ENCODE measurements at places on chromosomes 4 and X.
A peak's percentile ranks its signal among the peaks of the same experiment; 100 is the strongest.

GRCh38 chr4:36241771-36242170, 2.5 kb downstream of the ARAP2 start:
- DNase-seq, result no peak

DNA sequence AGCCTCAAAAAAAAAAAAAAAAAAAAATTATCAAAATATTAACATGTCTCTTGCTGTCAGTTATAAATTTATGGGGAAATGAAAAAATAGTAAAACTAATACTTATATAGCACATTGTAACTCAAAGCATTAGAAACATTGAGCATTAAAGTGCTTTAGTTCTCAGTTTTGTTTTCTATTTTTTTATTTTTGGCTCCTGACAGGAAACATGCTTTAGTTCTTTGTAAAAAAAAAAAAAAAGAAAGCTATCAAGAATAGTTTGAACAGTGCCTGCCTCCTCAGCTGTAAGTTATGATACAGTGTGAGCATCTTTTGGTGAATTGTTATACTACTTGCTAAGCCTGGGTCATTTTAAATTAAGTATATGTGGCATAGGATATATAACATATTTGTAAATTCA, 5.1 kb upstream of the CENPC start:
- no peak for DNase-seq

DNA sequence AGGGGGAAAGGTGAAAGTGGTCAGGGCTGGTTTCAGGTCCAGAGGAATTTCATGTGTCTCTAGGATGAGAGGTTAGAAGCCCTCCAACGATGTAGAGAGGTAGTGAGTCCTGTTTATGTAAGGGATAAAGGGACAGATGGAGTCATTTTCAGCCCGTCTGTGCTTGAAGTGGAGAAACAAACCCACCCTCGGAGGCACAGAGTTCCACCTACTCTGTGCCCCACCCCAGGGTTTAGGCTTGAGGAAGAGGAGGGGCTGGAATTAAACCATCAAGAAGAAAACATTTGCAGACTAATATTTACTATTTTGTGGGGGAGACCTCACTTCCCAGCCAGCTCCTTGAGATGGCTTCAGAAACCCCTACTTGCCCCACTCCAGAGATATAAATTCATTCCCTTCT, 868 bp upstream of the GNL3L start:
- no peak for DNase-seq

DNA sequence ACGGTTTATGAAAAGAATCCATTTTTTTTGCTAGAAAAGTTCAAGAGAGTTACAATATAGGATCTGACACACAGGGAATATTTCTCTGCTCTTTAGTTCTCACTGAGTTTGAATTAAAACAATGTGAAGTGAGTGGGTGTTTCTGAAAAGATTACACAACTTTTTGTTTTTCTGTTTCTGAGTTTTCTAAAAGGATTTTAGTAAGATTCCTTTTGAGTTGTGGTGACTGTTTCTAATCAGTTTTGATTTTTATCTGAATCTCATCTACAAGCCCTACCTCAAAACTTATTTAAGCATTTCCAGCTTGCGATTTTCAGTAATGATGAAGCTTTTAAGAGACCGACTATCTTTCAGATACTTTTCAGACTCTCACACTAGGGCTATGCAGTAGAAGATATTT, 141.7 kb downstream of the GPAT3 start:
- DNase-seq, result no peak

GRCh38 chr4:68145261-68145660, 15.6 kb upstream of the TMPRSS11F start:
- DNase-seq, result no peak

DNA sequence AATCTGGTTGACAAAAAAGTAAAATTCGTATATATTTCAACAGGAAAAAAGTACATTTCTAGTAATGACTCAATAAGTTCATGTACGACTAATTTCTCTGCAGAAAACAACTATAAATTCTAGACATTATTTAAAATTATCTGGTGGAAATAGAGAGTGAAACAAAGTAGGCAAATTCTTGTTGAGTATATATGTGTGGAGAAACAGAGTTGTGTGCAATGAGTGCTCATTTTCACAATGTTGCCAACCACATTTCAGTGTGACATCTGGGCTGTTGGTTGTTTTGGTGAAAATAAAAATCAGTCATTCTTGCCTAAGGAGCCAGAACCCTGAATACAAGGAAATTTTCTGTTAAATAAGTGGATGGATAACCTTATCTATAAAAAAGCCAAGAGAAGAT, 372.0 kb upstream of the NDST4 start:
- no peak for DNase-seq

DNA sequence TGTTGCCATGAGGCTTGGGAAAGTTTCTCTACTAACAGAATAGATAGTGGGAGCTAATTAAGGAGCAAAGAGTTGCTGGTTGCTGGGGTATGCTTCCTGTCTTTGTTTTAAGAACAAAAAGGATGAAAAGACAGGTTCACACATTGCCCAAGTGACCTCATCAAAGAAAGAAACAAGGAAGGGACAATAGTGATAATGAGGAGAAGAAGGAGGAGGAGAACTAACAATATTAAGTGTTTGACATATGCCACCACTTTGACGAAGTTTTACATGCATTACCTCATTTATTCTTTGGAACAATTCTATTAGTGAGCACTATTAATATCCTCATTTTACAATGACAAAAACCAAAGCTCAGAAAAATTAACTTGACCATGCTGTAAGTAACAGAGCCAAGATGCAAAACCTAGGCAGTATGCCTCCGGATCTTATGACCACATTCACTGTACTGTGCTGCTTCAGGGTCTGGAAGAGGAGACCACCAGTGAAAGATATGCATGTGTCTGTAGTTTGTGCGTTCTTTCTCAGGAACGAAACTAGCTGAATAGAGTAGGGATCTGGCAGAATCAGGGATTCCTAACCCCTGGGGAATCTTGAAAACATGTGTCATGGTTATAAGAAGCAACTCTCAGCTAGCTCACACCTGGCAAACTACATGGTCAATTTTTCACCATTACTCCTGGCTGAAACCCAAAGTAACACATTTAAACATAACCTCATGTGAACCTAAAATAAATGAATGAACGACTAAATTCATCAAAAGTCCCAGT, 83.8 kb downstream of the MOSPD2 start:
- no peak for DNase-seq

- no peak for DNase-seq
Observed at GRCh38 chr4:99201690-99202089, 17.4 kb downstream of the ADH6 start.

DNA sequence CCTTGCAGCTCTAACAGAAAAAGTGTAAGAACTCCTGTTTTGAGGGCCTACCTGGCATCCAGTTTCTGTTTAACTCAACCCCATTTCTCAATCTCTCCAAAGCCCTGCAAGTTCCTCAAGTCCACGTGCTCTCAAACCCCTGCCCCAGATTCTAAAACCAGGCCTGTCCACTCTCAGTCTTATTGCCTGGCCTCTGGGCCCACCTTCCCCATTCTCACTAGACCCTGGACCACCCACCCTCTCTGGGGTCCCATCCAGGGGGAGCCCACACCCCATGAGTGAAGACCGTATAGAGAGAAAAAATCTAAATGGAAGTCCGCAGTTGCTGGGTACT, 58.3 kb downstream of the TLR10 start:
- DNase-seq, result no peak

GRCh38 chr4:58163156-58163555, 1053.0 kb upstream of the IGFBP7 start:
- DNase-seq, result no peak

DNA sequence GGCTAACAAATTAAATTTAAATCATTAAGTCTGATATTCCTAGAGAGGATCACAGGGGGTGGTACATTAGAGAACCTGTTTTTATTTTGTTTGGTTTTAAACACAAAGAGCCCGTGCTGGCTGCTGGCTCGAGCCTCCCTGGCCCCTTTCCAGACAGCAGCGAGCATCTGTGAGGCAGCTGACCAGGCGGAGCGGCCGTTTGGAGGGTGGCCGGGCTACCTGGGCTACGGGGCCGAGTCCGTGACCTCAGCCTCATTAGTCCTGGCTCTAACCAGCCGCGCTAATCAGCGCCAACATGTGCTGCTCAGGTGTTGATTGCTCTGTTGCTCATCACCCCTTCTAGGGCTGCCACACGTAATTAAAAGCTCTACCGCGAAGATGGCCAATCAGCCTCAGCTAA, 35.3 kb downstream of the DCTD start:
- DNase-seq, result no peak

- DNase-seq, result no peak
Observed at GRCh38 chr4:74038086-74038424, 434 bp downstream of the CXCL3 start.

DNA sequence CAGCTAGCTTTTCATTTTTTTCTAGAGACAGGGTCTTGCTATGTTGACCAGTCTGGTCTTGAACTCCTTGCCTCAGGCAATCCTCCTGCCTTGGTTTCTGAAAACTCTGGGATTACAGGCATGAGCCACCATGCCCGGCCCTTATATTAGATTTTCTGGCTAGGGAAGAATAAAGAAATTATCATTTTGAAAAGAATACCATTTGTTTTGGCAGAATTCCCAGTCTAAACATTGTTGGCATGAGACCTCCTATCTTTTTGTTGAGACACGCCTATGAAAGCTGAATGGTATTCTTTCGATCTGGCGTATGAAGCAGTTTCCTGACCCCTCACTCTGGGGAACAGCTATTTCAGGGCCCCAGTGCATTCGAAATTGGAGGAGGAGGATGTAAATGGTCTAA, 107.0 kb downstream of the REPS2 start:
- DNase-seq, result no peak

DNA sequence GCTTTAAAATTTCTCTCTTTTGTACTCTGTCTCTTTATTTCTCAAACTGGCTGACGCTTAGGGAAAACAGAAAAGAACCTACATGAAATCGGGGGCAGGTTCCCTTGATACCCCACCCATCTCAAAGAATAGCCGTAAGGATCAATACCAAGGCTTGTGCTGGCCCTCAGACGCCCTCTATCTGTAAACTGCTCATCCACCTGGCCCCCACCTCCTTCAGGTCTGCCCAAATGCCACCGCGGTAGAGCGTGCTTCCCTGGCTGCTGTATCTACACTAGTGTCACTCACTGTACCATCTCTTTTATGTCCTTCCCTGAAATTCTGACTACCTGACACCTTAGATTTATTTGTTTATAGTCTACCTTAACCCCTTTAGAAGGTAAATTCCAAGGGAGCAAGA, 62.8 kb downstream of the SMIM20 start:
- DNase-seq, result no peak

GRCh38 chr4:71270901-71271300, 67.9 kb upstream of the SLC4A4 start:
- DNase-seq, result no peak

- DNase-seq, result no peak
Observed at GRCh38 chr4:98652996-98653395, 5.4 kb downstream of the TSPAN5 start.

DNA sequence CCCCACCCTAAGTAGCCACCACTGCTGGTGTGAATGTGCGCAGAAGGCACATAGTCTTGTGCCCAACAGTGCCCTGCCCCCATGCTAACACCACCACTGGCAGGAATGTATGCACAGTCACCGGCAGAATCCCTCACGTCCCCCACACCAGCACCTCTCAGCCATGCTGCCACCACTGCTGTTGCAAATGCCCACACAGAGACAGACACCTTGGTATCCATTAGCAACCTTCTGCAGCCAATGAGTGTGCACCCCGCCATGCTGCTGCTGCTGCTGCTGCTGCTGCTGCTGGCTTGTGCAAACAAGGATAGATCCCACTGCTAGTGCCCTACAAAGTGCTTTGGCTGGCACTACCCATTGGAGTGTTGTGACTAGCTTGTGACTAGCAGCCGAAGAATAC, 52.4 kb upstream of the MMAA start:
- DNase-seq, result no peak

DNA sequence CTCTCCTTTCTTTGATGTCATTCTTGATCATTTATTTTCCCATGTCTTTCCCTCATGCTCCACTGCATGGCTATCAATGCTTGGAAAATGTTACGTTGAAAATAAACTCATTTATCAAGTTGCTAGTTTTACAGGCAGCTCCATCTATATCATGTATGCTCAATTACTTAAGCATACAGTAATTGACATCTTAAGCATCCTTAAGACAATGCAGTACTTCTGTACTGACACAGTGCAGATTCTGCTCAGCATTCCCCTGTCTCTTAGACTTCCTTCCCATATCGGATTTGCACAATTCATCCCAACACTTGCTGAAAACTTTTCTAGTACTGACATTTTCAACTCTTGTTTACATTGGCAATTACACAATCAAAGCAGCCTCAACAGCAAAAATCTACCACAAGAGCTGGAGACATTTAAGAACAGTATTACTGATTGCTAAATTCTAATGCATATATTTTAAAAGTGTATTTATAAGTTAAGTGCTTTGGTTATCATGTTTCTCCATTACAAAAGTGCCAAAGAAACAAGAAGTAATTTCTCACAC, 165.6 kb downstream of the ATP10D start:
- no peak for DNase-seq

DNA sequence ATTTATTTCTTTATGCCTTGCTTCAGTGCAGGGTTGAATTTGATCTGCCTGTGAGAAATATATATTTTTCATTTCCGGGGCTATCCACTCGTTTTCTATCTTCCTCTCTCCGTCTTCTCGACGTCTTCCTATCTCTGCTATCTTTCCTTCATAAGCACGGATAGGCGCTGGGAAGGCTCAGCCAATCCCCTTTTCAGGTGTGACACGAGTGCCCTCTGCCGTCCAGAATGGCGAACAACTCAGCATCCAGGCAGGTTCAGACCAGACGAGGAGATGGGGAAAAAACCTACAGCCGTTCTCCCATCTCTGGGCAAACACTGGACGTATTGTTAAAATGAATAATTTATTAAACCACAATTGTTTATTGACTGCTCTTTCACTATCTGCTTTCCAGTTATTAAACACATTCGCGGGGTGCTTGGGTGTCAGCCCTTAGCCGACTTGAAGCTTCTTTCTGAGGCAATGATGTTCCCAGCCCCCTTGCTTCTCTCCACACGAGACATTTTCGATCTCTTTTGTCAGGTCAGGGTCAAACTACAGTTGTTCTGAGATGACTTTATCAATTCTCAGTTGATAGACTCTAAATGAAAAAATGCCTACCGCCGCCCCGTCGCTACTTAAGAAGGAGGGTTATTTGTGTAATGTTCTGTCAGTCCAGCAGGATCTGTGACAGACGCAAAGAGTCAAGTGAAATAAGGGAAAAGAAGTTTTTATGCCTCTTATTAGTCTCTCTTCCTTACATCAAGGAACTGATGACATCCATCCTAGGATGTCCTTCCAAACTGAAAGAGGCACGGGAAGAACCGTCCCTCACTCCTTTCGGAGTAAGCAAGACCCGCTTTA, 96.3 kb upstream of the NOCT start:
- peak; percentile 32 for DNase-seq

GRCh38 chr4:3387943-3388361, 53.8 kb upstream of the HGFAC start:
- no peak for DNase-seq

GRCh38 chr4:145347684-145348083, 134.0 kb upstream of the SMAD1 start:
- no peak for DNase-seq
